ENCODE measurements at places on chromosomes 16 and 17.

- DNase-seq = no peak
Observed at GRCh38 chr17:27155866-27156265, 138.0 kb upstream of the WSB1 start.

DNA sequence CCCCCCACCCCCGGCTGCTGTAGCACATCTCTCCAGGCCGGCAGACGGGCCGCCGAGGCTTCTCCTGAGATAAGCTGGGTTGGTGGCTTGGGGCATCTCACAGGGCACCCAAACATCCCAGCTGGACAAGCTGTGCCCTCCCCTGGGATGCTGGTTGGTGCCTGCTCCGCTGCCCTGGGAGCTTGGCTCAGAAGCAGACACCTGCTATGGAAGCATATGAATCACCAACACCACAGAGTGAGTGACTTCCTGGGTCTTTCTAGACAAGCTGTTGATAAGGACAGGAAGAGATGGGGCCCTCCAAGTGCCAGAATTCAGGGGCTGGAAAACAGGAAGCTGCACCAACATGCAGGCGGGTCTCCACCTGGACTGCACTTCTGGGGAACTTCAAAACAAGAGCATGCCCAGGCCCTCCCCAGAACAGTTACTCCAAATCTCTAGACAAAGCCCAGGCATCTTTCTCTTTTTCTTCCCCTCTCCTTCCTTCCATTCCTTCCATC, 13.7 kb downstream of the C16orf95 start:
- DNase-seq = no peak

DNA sequence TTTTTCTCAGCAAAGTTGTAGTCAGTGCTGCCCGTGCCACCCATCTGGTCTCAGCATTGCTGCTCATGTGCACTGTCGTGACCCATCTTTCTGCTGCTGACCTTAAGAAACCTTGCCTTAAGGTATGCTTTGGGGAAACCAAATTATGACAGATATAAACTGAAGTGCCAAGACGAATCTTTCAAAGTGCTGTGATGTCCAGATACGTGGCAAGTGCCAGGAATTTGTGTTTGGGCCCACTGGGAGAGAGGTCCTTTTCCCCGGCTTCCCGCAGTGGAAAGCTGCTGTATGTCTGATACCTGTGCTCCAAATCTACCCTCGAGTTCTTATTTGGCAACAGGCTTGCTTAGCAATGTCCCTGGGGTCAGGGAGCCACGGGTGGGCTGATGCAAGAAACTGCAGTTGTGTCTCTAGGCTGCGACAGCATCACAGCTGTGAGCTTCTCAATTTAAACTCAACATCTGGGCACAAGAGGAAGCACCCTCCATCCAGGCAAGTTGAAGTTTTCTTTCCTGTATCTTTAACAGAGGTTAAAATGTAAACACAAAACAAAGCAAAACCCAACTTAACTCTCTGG, 30.3 kb upstream of the TOX3 start:
- DNase-seq = no peak

DNA sequence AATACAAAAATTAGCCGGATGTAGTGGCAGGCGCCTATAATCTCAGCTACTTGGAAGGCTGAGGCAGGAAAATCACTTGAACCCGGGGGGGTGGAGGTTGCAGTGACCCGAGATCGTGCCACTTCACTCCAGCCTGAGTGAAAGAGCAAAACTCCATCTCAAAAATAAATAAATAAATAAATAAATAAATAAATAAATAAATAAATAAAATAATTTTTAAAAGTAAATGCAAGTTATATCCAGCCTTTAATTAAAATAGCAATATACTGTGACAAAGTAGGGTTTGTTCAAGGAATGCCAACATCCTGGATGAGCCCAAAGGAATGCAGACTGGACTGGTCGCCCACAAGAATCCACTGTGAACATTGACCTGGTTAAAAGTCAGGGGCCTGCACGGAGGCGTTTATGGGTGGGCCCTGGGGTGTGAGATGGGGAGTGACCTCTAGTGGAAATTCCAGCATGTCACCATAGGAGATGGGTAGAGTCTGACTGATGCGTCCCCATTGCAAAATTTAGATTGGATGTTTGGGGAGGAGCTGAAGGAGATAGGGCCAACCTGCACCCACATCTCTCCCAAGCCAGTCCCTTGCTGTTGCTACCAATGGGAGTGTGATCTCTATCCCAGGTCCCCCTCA, 9.7 kb upstream of the PIK3R5 start:
- DNase-seq = no peak

DNA sequence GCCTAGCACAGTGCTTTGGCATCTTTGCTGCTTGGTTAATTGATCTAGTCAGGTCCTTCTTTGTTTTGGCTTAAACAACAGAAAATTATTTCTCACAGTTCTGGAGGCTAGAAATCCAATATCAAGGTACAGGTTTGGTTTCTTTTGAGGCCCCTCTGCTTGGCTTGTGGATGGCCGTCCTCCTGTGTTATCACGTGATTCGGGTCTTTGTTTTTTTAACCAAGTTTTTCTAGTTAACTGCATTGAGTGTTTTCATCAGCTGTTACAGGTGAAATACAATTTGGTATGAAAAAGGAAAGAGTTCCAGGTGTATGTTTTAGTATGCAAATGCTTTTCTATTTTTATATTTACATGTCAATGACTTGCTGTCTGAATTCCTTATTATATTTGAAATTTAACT, 2.8 kb downstream of the NLK start:
- DNase-seq = no peak

DNA sequence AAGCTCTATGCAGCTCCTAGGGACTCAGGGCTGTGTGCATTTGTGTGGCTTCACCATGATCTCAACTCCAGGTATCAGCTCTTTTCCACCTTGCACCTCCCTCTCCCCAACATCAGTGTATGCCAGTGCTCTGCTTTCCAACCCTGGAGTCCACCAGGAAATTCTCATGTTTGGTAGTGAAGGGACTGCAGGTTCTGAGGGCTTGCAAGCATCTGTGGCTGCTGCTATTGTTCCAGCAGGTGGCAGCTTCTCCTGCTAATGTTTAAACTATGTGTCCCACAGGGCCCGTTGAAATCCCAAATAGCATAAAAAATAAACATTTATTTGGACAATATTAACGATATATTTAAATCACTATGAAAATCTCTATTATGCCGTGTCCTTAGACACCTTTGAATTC, 82.0 kb downstream of the RGS9 start:
- no peak for DNase-seq

DNA sequence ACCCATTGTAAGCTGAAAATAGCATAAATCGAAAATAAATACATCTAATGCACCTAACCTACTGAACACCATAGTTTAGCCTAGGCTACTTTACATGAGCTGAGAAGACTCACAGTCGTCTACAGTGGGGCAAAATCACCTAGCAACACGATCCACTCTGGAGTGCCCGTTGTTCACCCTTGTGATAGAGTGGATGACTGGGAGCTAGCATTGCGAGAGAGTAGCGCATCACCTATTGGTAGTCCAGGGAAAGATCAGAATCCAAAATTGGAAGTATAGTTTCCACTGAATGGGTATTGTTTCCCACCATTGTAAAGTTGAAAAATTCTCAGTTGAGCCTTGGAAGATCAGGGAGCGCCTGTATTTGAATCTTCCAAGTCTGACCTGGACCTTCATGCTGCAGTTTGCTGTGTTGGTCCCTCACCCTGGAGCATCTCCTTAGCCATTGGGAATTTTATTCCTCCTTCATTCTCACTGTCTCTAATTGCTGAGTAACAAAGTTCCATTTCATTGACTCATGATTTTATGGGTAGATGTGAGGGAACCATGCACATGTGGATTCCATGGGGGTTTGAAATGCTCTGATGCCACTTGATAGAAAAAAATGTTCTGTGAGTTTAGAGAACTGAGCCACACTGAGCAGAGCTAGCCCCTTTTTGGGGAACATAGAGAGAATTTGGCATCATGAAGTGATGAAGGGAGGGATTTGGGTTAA, 19.6 kb downstream of the AKAP1 start:
- DNase-seq = no peak

- DNase-seq = no peak
Observed at GRCh38 chr16:67187175-67187890, 2.6 kb downstream of the EXOC3L1 start.

DNA sequence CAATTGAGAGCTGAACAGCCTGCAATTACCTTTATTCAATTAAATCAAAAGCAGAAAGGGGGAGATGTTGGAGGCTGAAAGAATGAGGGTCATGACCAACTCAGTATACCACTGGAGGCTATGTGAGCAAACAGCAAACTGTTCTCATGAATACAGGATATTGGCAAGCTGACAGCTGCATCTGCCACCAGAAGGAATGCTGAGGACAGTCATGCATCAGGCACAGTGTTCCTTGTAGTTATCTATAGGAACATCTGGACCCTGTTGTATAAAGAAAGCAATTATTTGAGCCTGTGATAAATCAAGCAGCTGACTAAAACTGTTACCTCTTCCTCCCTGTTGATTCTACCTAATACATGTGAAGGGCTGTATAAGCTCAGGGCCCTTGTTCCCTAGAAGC, 2064.6 kb downstream of the TP53TG3F start:
- DNase-seq = no peak

- no peak for DNase-seq
Observed at GRCh38 chr17:29102046-29102445, 59.1 kb downstream of the PIPOX start.

Data from activated naive CD4-positive, alpha-beta T cell treated with anti-CD3 and anti-CD28 coated beads, Interleukin-2, amount 50 U/mL, for 16 hours (primary cell).